Left kidney (tissue), 8 donors: ENCODE measurements at places on chromosomes 12 and 14. TPM values are rescaled to one million over a fixed set of nuclear protein-coding genes. Genes with fewer than 3 reads are reported as not detected.

Gene OTX2
- polyA plus RNA-seq: not detected

Gene DCN
- polyA plus RNA-seq: 366 TPM

Gene KRT3
- not detected for polyA plus RNA-seq

Gene IL31
- not detected for polyA plus RNA-seq

Gene TAS2R42
- polyA plus RNA-seq: not detected

Gene HPD
- 2.6 TPM for polyA plus RNA-seq

Gene HOXC4
- 55.5 TPM for polyA plus RNA-seq

Gene OVCH1
- 0.78 TPM for polyA plus RNA-seq

Gene NOVA1
- polyA plus RNA-seq: 34.0 TPM

Gene RNU6-7
- not detected for polyA plus RNA-seq

Gene SCYL2
- polyA plus RNA-seq: 67.8 TPM

Gene LRRK2
- polyA plus RNA-seq: 26.7 TPM

Gene EIF2S3B
- 1.5 TPM for polyA plus RNA-seq

Gene LYZ
- 19.5 TPM for polyA plus RNA-seq

Gene DTD2
- 22.3 TPM for polyA plus RNA-seq

Gene DBX2
- polyA plus RNA-seq: 0.08 TPM

Gene SLC6A13
- polyA plus RNA-seq: 48.9 TPM
